Osteocyte (in vitro differentiated cells): ENCODE measurements at places on chromosomes 13 and 19. TPM values are rescaled to one million over a fixed set of nuclear protein-coding genes. Genes with fewer than 3 reads are reported as not detected.

The KLK4 gene
- total RNA-seq, result not detected in 2 replicates

The IZUMO2 gene
- not detected in 2 replicates for total RNA-seq

The ERICH4 gene
- total RNA-seq, result not detected in 2 replicates

The PDS5B gene
- total RNA-seq, result 65.8 and 72.4 TPM in 2 replicates

The CRX gene
- not detected in 2 replicates for total RNA-seq

The UQCRFS1 gene
- total RNA-seq, result 25.4 and 25.6 TPM in 2 replicates

The SNRPA gene
- total RNA-seq, result 48.0 and 53.2 TPM in 2 replicates

The MEF2B gene
- 1.2 and 1.6 TPM in 2 replicates for total RNA-seq

The RASGRP4 gene
- not detected in 2 replicates for total RNA-seq

The MEIS3 gene
- total RNA-seq, result 93.8 and 99.0 TPM in 2 replicates

The BORA gene
- total RNA-seq, result 2.0 and 3.3 TPM in 2 replicates

GRCh38 chr13:49655906-49656305 lies 27.6 kb downstream of the ARL11 start:
- H3K27ac ChIP-seq, result no peak overlapping the region
- H3K4me3 ChIP-seq, result no peak overlapping the region

DNA sequence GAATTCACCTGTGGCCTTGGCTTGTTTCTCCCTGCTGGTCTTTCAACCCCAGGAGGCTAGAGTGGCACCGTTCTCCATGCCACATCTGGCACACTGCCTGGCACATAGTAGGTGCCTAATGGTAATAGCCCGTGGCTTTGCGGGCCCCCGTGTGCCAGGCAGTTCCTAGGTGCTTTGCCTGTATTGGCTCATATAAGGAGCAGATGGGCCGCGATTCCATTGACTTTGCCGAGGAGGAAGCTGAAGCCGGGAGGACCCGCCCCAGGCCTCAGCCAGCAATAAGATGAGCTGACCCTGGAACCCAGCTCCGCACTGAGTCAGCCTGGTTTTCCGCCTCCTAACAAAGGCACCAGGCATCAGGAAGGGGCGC lies 807 bp downstream of the PGLYRP1 start:
- H3K27ac ChIP-seq, result no peak overlapping the region
- H3K4me3 ChIP-seq, result no peak overlapping the region
- H3K36me3 ChIP-seq, result peaks cover under 1% of the 10 kb centered on the region
- H3K4me1 ChIP-seq, result peaks cover under 1% of the 10 kb centered on the region

- peaks cover 24% of the 10 kb centered on the region for H3K27me3 ChIP-seq
- H3K27ac ChIP-seq, result no peak overlapping the region
- H3K36me3 ChIP-seq, result no peaks in the 10 kb centered on the region
Measured at GRCh38 chr13:31798189-31798588, 58.9 kb downstream of the RXFP2 start.

DNA sequence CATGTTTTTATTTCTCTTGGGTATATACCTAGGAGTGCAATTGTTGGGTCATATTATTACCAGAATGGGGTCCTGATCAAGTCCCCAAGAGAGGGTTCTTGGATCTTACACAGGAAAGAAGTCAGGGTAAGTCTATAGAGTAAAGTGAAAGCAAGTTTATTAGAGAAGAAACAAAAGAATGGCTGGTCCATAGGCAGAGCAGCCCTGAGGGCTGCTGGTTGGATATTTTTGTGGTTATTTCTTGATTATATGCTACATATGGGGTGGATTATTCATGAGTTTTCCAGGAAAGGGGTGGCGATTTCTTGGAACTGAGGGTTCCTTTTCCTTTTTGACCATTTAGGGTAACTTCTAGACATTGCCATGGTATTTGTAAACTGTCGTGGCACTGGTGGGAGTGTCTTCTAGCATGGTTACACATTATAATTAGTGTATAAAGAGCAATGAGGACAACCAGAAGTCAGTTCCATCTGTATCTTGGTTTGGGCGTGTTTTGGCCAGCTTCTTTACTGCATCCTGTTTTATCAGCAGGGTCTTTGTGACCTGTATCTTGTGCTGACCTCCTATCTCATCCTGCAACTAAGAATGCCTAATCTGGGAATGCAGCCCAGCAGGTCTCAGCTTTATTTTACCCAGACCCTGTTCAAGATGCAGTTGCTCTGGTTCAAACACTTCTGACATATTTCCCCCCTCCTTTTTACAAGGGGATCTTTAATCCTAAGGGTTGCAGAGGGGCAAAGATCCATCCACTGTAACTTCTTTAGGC lies 41.1 kb downstream of the CEACAM1 start:
- DNase-seq, result no peak
- H3K27me3 ChIP-seq, result peaks cover 2% of the 10 kb centered on the region
- H3K27ac ChIP-seq, result no peak overlapping the region
- H3K36me3 ChIP-seq, result no peaks in the 10 kb centered on the region

- H3K27ac ChIP-seq, result no peak overlapping the region
- H3K36me3 ChIP-seq, result no peaks in the 10 kb centered on the region
- peak; percentile 53 for DNase-seq
- no peak overlapping the region for H3K4me3 ChIP-seq
- H3K27me3 ChIP-seq, result peaks cover 14% of the 10 kb centered on the region
Measured at GRCh38 chr13:29464105-29464679, 131.3 kb downstream of the SLC7A1 start.

DNA sequence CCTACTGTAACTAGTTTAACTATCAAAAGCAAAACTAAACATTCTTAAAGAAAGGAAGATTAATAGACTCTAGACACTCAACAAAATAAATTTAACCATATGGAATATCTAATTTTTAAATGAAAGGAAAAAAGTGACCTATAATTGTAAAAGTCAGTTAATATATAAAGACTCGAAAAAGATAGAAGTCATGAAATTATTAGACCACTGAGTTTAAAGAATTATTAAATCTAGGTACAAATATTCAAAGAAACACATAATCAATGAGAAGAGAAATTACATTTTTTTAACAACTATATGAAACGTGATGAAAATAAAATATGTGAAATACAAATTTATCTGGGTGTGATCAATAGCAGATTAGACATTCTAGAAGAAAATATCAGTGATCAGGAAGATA lies 706.8 kb upstream of the PCDH20 start:
- H3K4me3 ChIP-seq, result no peak overlapping the region
- no peaks in the 10 kb centered on the region for H3K27me3 ChIP-seq
- H3K36me3 ChIP-seq, result no peaks in the 10 kb centered on the region
- no peak overlapping the region for H3K27ac ChIP-seq
- no peak for DNase-seq

DNA sequence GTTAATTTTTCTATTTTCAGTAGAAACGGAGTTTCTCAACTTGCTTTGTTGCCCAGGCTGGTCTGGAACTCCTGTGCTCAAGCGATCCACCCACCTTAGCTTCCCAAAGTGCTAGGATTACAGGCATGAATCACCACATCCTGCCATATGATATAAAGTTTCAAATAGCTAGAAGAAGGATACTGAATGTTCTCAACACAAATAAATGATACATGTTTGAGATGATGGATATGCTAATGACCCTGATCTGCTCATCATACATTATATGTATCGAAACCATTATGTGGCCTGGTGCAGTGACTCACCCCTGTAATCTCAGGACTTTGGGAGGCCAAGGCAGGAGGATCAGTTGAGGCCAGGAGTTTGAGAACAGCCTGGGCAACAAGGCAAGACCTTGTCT lies 11.5 kb downstream of the CIB3 start:
- peaks cover 15% of the 10 kb centered on the region for H3K4me1 ChIP-seq
- no peak for DNase-seq

- no peaks in the 10 kb centered on the region for H3K27me3 ChIP-seq
- H3K4me1 ChIP-seq, result peaks cover 2% of the 10 kb centered on the region
- no peak overlapping the region for H3K4me3 ChIP-seq
- H3K36me3 ChIP-seq, result no peaks in the 10 kb centered on the region
- DNase-seq, result no peak
- H3K27ac ChIP-seq, result no peak overlapping the region
Measured at GRCh38 chr13:22086597-22087330, 415.9 kb downstream of the FGF9 start.

GRCh38 chr13:48542581-48543341 lies 9.9 kb upstream of the RCBTB2 start:
- DNase-seq, result no peak
- no peaks in the 10 kb centered on the region for H3K36me3 ChIP-seq
- H3K4me1 ChIP-seq, result peaks cover 10% of the 10 kb centered on the region
- no peaks in the 10 kb centered on the region for H3K27me3 ChIP-seq
- no peak overlapping the region for H3K27ac ChIP-seq

- H3K27ac ChIP-seq, result peak overlapping the region; percentile 85
- DNase-seq, result no peak
Measured at GRCh38 chr13:39656325-39656677, 839 bp downstream of the COG6 start.

DNA sequence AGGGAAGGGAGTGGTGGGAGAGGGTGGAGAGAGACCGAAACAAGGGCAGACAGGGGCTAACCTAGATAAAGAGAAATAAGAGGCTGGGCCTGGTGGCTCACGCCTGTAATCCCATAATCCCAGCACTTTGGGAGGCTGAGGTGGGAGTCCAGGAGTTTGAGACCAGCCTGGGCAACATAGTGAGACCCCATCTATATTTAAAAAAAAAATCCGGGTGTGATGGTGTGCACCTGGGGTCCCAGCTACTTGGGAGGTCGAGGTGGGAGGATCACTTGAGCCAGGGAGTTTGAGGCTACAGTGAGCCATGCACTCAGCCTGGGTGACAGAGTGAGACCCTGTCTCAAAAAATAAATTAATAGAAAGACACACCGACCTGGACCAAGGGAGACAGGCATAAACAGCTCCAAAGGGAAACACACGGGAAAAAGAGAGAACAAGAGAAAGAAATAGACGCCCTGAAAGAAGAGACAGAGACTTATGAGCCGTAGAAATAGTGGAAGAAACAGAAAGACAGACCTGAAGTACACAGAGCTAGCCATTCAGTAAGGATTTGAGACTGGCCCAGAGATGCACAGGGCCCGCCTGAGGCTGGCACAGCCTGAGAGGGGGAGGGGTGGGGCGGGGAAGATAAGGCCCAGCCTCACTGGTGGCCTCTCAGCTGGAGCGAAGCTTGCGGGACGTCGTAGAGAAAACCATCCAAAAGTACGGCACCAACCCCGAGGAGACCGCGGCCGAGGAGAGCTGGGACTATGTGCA lies 2.2 kb downstream of the CD37 start:
- peaks cover 8% of the 10 kb centered on the region for H3K4me1 ChIP-seq
- no peak overlapping the region for H3K27ac ChIP-seq
- DNase-seq, result no peak
- H3K27me3 ChIP-seq, result no peaks in the 10 kb centered on the region
- H3K36me3 ChIP-seq, result peaks cover 21% of the 10 kb centered on the region

GRCh38 chr19:48481846-48482639 lies 12.9 kb downstream of the CYTH2 start:
- H3K4me3 ChIP-seq, result no peak overlapping the region
- no peaks in the 10 kb centered on the region for H3K27me3 ChIP-seq
- H3K4me1 ChIP-seq, result peaks cover 23% of the 10 kb centered on the region
- peaks cover 2% of the 10 kb centered on the region for H3K36me3 ChIP-seq
- no peak for DNase-seq

DNA sequence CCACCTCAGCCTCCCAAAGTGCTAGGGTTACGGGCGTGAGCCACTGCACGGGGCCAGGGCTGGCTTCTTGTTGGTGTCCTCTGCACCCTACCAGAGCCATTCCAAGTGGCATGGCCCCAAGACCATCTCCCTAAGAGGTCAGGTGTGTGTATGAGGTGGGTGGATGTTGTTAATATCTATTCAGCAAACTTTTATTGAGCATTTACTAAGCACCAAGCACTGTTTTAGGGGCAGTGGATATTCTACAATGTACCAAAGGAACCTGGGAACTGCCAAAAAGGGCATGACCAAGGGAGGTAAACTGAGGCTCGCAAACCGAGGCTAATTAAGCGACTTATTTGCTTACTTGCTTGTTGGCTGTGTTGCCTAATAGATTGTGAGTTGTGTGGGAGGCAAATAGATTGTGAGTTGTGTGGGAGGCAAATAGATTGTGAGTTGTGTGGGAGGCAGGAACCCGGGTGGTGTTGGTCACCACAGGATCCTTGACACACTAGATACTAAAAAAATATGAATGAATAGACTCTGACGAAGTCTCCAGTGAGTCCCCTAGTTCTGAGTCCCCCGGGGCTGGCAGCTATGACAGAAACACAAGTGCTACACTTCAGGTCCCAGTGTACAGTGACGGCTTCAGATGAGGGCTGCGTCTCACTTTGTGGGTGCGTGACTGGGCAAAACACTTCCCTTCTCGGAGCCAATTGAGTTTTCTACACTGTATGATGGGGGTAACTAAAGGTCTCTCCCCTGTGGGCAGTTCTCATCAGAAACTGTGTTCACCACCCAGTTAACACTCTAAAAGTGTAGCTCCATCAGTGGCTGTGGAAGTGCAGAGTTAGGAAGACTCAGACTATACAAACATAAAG lies 5.0 kb upstream of the BICRA start:
- no peak overlapping the region for H3K27ac ChIP-seq
- H3K27me3 ChIP-seq, result no peaks in the 10 kb centered on the region
- no peaks in the 10 kb centered on the region for H3K36me3 ChIP-seq
- no peak overlapping the region for H3K4me3 ChIP-seq

- no peak overlapping the region for H3K27ac ChIP-seq
- no peak overlapping the region for H3K4me3 ChIP-seq
- H3K27me3 ChIP-seq, result no peaks in the 10 kb centered on the region
- peaks cover 4% of the 10 kb centered on the region for H3K36me3 ChIP-seq
Measured at GRCh38 chr13:63514886-63515285, 2099.2 kb upstream of the PCDH20 start.

DNA sequence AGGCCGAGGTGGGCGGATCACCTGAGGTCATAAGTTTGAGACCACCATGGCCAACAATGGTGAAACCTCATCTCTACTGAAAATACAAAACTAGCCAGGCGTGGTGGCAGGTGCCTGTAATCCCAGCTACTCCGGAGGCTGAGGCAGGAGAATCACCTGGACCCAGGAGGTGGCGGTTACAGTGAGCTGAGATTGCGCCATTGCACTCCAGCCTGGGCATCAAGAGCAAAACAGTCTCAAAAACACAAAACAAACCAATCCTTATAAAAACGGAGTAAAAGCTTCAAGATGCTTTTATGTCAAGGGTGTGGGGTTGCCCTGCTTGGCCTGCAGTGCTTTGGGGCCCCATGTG lies 7.2 kb downstream of the ACP4 start:
- peaks cover 8% of the 10 kb centered on the region for H3K4me1 ChIP-seq
- H3K36me3 ChIP-seq, result peaks cover 13% of the 10 kb centered on the region
- no peaks in the 10 kb centered on the region for H3K27me3 ChIP-seq
- DNase-seq, result no peak
- no peak overlapping the region for H3K27ac ChIP-seq
- no peak overlapping the region for H3K4me3 ChIP-seq

DNA sequence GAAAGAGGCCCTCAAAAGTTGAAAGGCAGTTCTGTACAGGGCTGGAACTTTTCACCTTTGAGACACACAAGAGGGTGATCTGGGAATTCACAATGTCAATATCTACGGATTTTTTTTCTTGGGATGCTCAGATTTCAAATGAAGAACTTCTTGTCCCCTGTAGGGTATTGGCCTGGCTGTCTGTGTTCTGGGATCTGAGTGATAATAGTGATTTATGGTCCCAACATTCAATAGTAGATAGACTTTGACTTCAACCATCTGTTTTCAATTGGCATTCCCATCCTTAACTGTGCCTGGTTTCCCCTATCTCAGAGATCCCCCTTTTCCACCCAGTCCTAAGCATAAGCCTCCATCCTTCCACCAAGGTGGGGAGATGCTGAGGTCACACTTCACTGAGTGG lies 274.1 kb downstream of the COG6 start:
- no peak for DNase-seq
- no peaks in the 10 kb centered on the region for H3K36me3 ChIP-seq
- no peaks in the 10 kb centered on the region for H3K4me1 ChIP-seq

- H3K36me3 ChIP-seq, result no peaks in the 10 kb centered on the region
- no peak for DNase-seq
- no peak overlapping the region for H3K27ac ChIP-seq
- H3K27me3 ChIP-seq, result peaks cover 9% of the 10 kb centered on the region
- H3K4me3 ChIP-seq, result no peak overlapping the region
- peaks cover 13% of the 10 kb centered on the region for H3K4me1 ChIP-seq
Measured at GRCh38 chr13:31982540-31982939, 49.0 kb upstream of the FRY start.
